ENCODE measurements at places on chromosomes 1 and 21. TPM values are rescaled to one million over a fixed set of nuclear protein-coding genes. Genes with fewer than 3 reads are reported as not detected.

- peaks cover 5% of the 10 kb centered on the region for H3K4me1 ChIP-seq
- H3K27me3 ChIP-seq, result no peaks in the 10 kb centered on the region
- H3K27ac ChIP-seq, result no peak overlapping the region
- no peak overlapping the region for H3K4me3 ChIP-seq
- H3K36me3 ChIP-seq, result no peaks in the 10 kb centered on the region
- DNase-seq, result no peak
These were observed 280.7 kb upstream of the ADGRL2 start for GRCh38 chr1:81519987-81520386.

DNA sequence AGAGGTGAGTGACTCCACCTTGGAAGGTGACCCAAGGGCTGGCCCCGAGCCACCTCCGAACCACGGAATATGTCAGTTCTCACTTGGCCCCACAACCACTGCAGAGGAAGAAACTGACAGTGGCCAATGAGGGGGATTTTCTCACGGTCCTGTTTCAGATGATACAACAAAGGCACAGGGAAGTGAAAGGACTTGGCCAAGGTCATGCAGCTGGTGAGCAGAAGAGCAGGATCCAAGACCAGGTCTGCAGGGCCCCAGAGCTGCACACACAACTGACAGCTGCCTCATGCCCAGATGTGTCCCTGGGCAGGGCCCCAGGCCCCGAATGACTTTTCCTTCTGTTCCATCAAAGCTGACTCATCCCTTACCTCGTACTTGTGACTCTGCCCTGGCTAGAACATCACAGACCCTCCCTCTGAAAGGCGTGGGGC is 25.8 kb upstream of the EVA1B start:
- no peaks in the 10 kb centered on the region for H3K27me3 ChIP-seq
- peaks cover 41% of the 10 kb centered on the region for H3K4me1 ChIP-seq
- H3K4me3 ChIP-seq, result no peak overlapping the region
- DNase-seq, result no peak

The KDM1A gene
- total RNA-seq, result 55.1 TPM

DNA sequence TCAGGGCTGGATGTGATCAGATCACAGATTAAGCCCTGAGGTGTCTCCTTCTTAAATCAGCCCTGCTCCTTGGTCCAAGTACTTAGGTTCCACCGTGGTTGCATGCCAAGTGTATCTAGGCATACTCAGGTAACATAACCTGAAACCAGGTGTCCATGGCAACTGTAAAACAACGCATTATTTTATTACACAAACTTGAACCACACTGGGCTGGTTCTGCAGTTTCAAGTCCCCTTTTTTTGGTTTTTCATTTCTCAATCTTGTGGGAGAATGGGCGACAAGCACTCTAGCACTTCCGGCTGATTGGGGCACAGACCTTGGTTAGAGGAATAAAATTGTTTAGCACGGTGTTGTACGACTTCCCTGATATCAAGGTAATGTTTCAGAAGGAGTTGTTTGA is 65.2 kb downstream of the GBP6 start:
- H3K27me3 ChIP-seq, result no peaks in the 10 kb centered on the region
- H3K4me3 ChIP-seq, result no peak overlapping the region
- H3K4me1 ChIP-seq, result no peaks in the 10 kb centered on the region
- no peak for DNase-seq
- no peak overlapping the region for H3K27ac ChIP-seq

- H3K27ac ChIP-seq, result no peak overlapping the region
- no peaks in the 10 kb centered on the region for H3K4me1 ChIP-seq
- no peaks in the 10 kb centered on the region for H3K27me3 ChIP-seq
- H3K36me3 ChIP-seq, result no peaks in the 10 kb centered on the region
These were observed 201.7 kb upstream of the BEND5 start for GRCh38 chr1:48978413-48978812.

Measured in esophagus muscularis mucosa (tissue), 4 donors.